Lung microvascular endothelial cell (primary cell): ENCODE measurements at places on chromosomes 2 and 18. TPM values are rescaled to one million over a fixed set of nuclear protein-coding genes. Genes with fewer than 3 reads are reported as not detected.

The CYRIA gene
- 23.8 and 26.4 TPM in 2 replicates for total RNA-seq

The MSTN gene
- not detected in 2 replicates for total RNA-seq

The CD8B2 gene
- total RNA-seq, result not detected in 2 replicates

The CTNNA2 gene
- total RNA-seq, result not detected in 2 replicates

The FAM237A gene
- total RNA-seq, result not detected in 2 replicates

The BOLL gene
- total RNA-seq, result not detected in 2 replicates

The NDC80 gene
- total RNA-seq, result 3.2 and 13.1 TPM in 2 replicates

The SCTR gene
- not detected in 2 replicates for total RNA-seq

The TMEFF2 gene
- not detected in 2 replicates for total RNA-seq

The IL1RN gene
- not detected in 2 replicates for total RNA-seq

The TFPI gene
- 814 and 1,922 TPM in 2 replicates for total RNA-seq

The TRIP12 gene
- total RNA-seq, result 181 and 207 TPM in 2 replicates

The PIGN gene
- 29.6 and 40.5 TPM in 2 replicates for total RNA-seq

The POTEC gene
- total RNA-seq, result not detected in 2 replicates

The ATG4B gene
- total RNA-seq, result 26.2 and 39.1 TPM in 2 replicates

The IL1A gene
- total RNA-seq, result under 0.01 TPM in 1 of 2 replicates, not detected in the other

The CCDC68 gene
- 0.65 and 0.99 TPM in 2 replicates for total RNA-seq

The RAB6C gene
- under 0.01 TPM in 2 replicates for total RNA-seq

The LAMA1 gene
- 0.20 and 0.22 TPM in 2 replicates for total RNA-seq

The CHRNG gene
- total RNA-seq, result not detected in 2 replicates

The UGT1A4 gene
- not detected in 2 replicates for total RNA-seq
